HEK293T (cell line): ENCODE measurements at places on chromosomes 7 and 10.
A peak's percentile ranks its signal among the peaks of the same experiment; 100 is the strongest.

DNA sequence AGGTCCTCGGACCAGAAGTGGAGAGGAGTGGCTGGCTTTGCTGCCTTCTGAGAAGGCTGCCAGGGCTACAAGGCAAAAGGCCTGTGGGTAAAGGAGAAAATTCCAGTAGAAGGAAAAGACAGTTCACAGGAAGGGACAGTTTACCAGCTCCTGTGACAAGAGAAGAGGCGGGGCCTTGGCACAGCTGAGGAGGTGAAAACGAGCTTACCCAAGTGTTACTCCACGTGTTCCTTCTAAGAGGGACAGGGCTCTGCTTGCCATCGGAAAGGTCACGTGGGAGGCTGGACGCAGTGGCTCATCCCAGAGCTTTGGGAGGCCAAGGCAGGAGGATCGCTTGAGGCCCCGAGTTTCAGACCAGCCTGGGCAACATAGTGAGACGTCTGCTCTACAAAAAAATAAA is 129.4 kb upstream of the ZNF746 start:
- DNase-seq = no peak

DNA sequence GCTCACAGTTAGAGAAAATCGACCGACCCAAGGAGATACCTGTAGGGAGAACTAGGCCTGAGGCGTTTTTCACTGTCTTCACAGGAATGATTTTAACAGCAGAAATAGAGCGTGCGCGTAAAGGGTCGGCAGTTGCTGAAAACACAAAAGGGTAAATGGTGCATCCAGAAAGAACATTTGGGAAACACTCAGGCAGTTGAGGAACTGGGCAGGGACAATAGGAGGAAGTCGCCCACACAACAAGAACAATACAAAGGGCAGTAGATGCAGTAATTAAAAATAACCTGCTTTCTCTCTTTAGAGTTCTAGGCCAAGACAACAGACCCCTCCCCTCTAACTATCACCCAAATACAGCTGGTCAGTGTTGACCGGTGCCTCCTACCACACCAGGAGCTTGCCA is 126.6 kb downstream of the SORBS1 start:
- no peak for DNase-seq

DNA sequence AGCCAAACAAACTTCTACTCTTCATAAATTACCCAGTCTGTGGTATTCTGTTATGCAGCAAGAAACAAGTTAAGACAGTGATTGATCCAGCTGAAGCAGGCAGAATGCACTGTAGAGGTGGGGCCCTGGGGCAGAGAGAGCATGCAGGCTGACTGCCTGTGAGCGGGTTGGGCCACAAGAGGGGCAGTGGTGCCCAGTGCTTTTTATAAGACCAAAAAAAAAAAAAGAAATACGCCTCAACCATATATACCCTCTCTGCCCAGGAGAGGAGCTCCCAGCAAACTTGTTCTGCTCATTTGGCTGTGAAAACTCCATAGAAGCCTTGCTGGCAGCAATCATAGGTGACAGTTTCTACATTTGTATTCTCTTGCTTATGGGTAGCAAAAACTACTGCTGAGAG is 104.7 kb downstream of the SORBS1 start:
- no peak for DNase-seq

DNA sequence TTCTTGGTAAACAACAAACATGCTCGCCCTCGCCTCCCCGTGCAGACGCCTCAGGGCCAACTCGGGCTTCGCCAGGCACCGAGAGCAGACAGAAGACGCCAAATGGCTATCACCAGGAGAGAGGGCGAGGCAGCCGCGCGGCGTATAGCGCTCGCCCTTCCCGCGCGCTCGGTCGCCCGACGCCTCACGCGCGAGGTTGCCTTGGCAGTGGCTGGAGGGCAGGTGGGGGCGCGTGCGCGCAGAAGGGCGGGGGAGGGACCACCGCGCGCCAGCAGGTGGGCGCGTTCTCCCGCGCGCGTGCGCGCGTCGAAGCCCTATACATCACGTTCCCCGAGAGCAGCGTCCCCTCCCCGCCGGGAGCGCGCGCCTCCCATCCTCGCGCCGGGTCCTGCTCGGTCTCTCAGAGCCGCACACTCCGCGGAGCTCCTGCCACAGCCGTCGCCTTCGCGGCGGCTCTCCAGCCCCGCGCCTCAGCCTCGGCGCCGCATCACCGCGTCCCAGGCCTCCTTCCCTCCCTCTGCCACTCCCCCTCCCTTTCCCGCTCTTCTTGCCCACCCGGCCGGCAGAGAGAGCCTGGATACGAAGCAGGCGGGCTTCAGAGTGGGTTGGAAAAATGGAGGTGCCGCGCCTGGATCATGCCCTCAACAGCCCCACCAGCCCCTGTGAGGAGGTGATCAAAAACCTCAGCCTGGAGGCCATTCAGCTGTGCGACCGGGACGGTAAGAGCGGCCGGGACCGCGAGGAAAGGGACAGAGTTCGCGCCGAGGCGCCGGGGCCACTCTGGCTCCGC is at the start of gene PHYHIPL:
PHYHIPL (plus strand) TSS at position 403 of the 790 bp plus-strand sequence; CDS start at position 614, 211 bp downstream.
- peak; percentile 41 for DNase-seq

DNA sequence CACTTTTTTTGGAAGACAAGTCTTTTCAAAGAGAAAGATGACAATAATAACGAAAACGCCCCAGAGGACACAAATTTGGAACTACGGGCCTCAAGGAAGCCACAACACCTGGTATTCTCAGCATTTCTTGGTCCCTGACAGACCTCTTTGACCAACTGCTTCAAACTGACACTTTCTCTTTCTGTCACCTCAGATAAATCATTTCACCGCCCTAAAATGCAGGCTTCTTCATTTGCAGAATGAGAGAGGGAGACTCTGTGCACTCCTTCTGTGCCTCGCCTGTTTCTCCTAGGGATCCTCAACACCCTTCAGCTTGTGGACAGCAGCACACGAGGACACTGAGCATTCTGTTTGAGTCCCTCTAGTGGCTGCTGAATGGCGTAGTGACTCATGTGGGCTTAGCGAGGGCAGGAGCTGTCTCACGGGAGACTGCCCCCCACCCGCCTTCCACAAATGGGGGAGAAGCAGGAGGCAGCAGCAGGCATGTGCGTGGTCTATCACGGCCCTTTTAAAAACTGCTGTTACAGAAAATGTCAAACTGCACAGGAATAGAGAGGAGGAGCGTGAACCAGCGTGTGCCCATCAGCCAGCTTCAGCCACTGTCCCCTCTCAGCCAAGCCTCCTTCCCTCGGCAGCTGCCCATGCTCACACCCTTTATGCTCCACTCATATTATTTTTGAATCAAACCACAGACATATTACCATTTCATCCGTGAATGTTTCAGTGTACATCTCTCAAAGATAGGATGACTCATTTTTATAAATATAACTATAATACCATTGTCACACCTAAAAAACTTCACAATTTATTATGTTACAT is 41.4 kb downstream of the GSDME start:
- peak; percentile 50 for DNase-seq

DNA sequence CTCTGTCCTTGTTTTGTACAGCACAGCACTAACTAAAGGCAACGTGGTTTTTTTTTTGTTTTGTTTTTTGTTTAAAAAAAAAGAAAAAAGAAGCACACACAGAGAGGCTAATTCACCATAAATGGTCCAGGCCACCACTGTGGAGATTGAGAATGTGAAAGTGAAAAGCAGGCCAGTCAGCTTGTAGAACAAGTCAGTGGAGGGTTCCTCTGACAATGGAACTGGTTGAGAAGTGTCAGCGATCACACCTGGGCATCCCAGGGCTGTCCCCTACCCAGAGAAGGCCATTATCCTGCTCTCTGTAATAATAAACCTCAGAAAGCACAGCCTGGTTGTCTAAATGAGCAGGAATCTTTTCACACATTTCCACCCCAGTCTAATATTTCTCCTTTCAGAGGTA is 119.6 kb upstream of the ZNF438 start:
- DNase-seq = no peak

GRCh38 chr7:116315293-116315692 is 105.0 kb downstream of the TES start:
- DNase-seq = no peak

DNA sequence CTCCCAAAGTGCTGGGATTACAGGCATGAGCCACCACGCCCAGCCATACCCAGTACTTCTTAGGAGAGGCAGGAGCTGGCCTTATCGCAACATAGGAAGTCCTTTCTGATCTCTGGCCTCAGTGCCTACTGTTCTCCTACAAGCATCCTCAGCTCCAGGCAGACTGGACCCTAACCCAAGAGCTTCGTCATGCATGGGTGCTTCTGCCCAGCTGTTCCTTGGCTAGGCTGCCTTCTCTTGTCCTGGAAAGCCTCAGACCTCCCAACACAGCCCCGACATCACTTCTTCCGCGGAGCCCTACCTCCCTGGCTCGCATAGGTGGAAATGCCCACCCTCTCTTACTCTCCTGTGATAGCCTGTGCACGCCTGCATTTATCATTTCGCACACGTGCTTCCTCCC is 15.8 kb downstream of the BCL7B start:
- no peak for DNase-seq

- DNase-seq = no peak
These were observed 56.8 kb downstream of the MGMT start for GRCh38 chr10:129523723-129524316.

- no peak for DNase-seq
These were observed 158.0 kb upstream of the TNS3 start for GRCh38 chr7:47739891-47740290.

GRCh38 chr7:117349570-117349969 is 26.7 kb upstream of the WNT2 start:
- DNase-seq = no peak

DNA sequence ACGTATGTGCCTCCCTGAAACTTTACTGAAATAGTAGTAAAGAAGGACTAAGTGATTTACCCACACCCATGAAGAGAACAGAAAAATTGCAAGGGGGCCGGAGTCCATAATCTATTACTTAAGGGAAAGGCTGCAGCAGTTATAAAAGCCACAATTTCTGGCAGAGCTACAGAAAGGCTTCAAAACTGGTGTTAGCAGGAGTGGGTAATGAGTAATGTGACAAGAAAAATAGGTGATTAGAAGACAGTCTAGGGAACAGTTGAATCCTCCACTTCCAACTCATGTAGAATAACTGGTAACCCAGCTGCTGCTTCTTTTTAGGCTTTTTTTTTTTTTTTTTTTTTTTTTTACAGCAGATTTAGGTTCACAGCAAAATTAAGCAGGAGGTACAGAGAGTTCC is 413.3 kb downstream of the SFMBT2 start:
- DNase-seq = no peak

GRCh38 chr7:129162732-129163131 is 18.2 kb downstream of the TSPAN33 start:
- no peak for DNase-seq

GRCh38 chr10:102644066-102644645 is at the start of gene TRIM8:
TRIM8 (plus strand) TSS chr10:102644479; CDS start chr10:102644618, 139 bp downstream.
- peak; percentile 48 for DNase-seq

DNA sequence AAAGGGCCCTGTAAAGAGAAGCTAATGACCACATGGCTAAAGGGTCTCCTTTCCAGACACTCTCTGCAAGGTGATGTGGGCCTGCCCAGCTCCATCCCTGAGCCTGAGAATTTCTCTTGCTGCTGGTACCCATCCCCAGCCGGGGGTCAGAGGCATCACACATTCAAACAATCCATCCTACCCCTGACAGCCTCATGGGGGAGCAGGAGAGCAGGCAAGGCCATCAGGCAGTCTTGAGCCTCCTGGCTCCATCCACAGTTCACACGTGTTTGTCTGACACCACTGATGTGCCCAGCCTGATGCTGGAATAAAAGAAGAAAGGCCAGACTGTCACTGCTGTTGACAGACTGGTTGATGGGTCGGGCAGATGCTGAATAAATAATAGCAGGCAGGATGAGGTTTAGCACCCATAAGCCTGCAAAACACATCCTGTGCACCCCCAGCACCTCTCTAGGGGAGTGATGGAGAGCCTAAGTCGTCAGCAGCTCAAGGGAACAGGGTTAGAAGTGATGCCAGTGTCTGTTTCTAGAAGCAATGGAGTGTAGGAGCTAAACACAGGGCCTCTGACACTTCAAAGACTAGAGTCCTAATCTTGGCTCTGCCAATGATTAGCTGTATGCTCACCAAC is 43.5 kb downstream of the TLL2 start:
- peak; percentile 85 for DNase-seq

DNA sequence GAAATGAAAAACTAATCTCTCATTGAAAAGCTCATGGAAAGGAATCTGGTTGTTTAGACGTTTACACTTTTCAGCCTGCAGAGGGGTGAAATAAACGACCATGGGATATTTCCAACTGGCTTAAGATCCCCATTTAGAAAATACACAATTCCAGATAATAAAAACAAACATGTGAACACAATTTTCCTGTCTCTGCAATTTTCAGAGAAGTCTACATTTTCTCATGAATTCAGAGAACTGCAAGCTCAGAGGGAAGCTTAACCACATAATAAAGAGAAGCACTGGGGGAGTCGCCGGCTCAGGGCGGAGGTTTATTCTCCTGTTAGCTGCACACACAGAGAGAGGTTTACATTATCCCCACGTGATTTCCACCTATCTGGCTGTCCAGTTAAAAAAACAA is 215.2 kb downstream of the FANK1 start:
- DNase-seq = no peak

- DNase-seq = no peak
These were observed 274.7 kb downstream of the HDAC9 start for GRCh38 chr7:18770154-18770811.
